CD4-positive, alpha-beta T cell treated with Interleukin-1 beta for 1 hour (primary cell): ENCODE measurements at places on chromosomes 12 and 14.

GRCh38 chr14:99518441-99519346 lies 37.5 kb downstream of the CCNK start:
- peak; percentile 84 for DNase-seq

DNA sequence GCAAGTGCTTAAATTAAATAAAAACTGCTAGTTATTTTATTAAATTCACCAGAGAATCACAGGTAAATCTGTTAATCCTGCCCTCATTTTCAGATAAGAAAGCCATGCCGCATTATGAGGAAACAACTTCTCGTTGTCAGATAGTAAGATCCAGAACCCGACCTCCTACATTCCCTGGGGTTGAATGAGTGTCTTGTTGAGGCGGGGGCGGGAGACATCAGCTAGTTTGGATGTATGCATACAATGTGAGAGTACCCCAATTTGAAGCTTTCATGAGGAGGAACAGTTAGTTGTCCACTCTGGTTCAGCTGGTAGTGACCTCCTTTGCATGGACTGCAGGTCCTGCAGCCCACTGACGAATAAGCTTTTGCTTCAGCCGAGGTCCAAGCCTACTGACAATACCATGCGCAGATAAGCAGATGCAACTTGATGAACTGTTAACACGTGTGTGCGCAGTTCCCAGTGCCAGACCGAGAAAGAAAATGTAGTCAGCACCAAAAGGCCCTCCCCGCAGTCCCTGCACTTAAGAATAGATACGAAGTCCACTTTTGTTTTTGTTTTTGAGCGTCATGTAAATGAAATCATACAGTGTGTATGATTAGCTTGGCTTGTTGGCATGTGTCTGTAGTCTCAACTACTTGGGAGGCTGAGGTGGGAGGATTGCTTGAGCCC lies 34.9 kb downstream of the EVL start:
- DNase-seq: no peak

DNA sequence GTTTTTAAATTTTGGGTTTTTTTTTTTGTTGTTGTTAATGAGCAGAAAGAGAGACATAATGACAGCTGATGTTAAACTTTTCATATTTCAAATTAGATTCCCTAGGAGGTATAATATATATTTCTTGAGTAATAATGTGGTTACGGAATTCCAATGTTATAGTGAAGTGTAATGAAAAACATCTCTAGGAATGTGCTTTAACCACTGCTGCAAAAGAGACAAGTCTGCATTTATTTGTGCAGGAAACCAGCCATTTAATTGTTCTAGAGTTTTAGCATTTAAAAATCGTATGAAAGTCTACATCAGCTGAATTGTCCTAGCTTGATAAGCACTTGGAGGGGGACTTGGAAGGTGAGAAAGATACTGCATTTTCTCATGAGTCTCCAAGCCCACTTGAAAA lies 14.3 kb downstream of the SERPINA10 start:
- no peak for DNase-seq

DNA sequence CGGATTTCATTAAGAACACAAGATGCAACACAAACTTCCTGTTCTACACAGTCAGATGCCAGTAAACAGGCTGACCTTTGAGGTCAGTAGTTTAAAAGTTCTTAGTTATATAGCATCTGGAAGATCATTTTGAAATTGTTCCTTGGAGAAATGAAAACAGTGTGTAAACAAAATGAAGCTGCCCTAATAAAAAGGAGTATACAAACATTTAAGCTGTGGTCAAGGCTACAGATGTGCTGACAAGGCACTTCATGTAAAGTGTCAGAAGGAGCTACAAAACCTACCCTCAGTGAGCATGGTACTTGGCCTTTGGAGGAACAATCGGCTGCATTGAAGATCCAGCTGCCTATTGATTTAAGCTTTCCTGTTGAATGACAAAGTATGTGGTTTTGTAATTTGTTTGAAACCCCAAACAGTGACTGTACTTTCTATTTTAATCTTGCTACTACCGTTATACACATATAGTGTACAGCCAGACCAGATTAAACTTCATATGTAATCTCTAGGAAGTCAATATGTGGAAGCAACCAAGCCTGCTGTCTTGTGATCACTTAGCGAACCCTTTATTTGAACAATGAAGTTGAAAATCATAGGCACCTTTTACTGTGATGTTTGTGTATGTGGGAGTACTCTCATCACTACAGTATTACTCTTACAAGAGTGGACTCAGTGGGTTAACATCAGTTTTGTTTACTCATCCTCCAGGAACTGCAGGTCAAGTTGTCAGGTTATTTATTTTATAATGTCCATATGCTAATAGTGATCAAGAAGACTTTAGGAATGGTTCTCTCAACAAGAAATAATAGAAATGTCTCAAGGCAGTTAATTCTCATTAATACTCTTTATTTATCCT lies 13.5 kb downstream of the PTGER2 start:
- peak; percentile 34 for DNase-seq

DNA sequence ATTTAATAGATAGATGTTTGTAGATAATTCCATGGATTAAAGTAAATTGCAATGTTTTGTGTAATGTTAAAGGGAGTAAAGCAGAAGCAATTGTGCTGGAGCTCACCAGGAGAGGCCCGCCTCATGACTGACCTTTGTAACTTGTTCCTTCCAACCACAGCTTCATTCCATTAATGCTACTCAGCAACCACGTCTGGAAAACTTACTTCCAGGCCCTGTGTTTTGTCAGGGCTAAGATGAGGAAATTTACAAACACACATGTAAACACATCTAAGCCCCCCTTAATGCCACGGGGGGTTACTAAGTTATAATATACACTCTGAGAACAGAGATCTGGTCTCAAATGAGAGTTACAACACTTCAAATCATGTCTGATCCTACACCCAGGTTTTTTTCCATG lies 12.4 kb downstream of the LUM start:
- no peak for DNase-seq

- DNase-seq: no peak
These were observed 50.5 kb downstream of the PLEKHG3 start for GRCh38 chr14:64754685-64755084.

DNA sequence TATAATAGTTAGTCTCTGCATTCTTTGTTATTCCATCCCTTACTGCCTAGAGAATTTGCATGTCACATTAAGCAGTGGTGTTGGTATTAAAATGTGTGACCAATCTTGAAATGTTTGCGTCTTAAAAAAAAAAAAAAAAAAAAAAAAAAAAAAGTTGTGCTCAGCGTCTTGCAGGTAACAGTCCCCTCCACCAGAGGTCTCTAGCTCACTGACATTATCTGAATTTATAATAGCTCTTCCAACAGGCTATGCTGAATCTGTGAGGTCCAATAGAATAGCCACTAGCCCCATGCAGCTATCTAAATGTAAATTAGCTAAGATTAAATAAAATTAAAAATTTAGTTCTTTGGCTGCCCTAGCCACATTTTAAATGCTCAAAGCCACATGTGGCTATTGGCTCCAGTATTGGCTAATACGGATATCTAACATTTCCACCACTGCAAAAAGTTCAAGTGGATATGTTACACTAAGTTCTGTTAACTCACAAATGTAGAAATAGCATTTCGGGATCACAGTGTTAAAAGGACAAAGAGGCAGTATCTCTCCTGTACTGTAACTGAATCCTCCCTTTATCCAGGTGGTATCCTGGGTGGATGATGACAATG lies 28.7 kb downstream of the NKX2-8 start:
- DNase-seq: no peak
